ENCODE measurements at places on chromosomes 1 and 21. TPM values are rescaled to one million over a fixed set of nuclear protein-coding genes. Genes with fewer than 3 reads are reported as not detected.

ENSA gene
- 47.4 TPM for total RNA-seq

CLDN8 gene
- not detected for total RNA-seq

NOL9 gene
- 27.8 TPM for total RNA-seq

ARHGEF16 gene
- not detected for total RNA-seq

DNA sequence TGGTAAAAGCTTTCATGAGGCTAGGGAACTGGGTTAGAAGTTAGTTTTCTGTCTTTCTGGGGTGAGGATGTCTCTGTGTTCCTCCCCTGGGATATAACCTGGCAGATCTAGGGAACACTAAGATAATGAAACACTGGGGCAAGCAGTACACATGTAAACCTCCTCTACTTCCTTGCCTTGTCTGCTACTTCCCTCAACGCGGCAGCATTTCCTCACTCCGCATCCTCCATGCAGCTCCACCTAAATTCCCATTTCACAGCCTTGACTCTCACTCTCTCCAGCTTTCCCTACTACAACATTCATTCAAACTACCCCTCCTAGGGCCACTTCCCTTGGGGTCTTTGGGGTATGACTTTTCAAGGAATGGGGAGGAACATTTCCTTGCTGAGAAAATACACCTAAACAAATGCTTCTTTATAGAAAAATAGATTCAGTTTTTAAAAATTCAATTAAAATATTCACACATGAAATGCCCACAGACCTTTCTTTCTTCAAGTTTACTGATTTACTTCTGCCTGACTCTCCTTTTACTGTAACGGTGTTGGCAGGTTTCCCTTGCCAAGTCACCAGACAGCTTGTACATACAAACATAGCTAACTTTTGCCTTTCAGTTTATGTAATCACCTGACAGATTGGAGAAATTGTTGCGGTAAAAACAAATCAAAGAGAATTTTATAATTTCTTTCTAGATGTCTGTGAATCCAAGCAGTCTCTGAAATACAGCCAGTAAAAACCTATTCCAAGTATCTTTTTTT, 90.1 kb downstream of the TNFSF18 start:
- H3K4me1 ChIP-seq, result peaks cover 23% of the 10 kb centered on the region
- no peak overlapping the region for H3K4me3 ChIP-seq
- H3K27ac ChIP-seq, result no peak overlapping the region
- no peaks in the 10 kb centered on the region for H3K27me3 ChIP-seq
- no peaks in the 10 kb centered on the region for H3K36me3 ChIP-seq

- H3K36me3 ChIP-seq, result no peaks in the 10 kb centered on the region
- H3K27me3 ChIP-seq, result no peaks in the 10 kb centered on the region
- no peak for DNase-seq
- no peak overlapping the region for H3K4me3 ChIP-seq
- peak overlapping the region; percentile 98 for H3K27ac ChIP-seq
- H3K4me1 ChIP-seq, result peaks cover 39% of the 10 kb centered on the region
These were observed 34.8 kb downstream of the CLIC6 start for GRCh38 chr21:34703571-34703970.

- DNase-seq, result peak; percentile 79
- H3K4me3 ChIP-seq, result no peak overlapping the region
- no peaks in the 10 kb centered on the region for H3K36me3 ChIP-seq
- H3K27me3 ChIP-seq, result peaks cover 27% of the 10 kb centered on the region
- H3K27ac ChIP-seq, result no peak overlapping the region
These were observed 101.4 kb upstream of the RGS1 start for GRCh38 chr1:192474080-192474683.

DNA sequence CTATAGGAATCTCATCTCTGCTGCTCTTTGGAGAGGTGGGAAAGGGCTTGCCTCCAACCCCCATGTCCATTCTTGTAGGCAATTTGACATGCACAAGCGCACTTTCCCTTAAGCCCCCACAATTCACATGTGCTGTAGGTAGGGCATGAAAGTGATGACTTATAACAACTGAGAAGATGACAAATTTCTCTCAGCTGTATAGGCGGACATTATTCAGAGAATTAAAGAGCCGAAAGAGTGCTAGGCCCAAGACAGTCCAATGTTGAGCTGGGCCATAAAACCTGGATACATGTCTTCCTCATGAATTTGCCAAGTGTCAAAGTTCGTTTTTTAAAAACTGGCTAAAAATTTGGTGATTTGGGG, 106.3 kb upstream of the LYPLAL1 start:
- H3K27ac ChIP-seq, result no peak overlapping the region
- no peaks in the 10 kb centered on the region for H3K27me3 ChIP-seq
- H3K4me3 ChIP-seq, result no peak overlapping the region
- no peak for DNase-seq
- H3K4me1 ChIP-seq, result peaks cover 14% of the 10 kb centered on the region
- no peaks in the 10 kb centered on the region for H3K36me3 ChIP-seq

- H3K4me1 ChIP-seq, result peaks cover 56% of the 10 kb centered on the region
- peak overlapping the region; percentile 45 for H3K4me3 ChIP-seq
- peak; percentile 62 for DNase-seq
- no peaks in the 10 kb centered on the region for H3K36me3 ChIP-seq
These were observed 61.1 kb downstream of the OPTC start for GRCh38 chr1:203555076-203555475.

GRCh38 chr1:234486858-234487840, 8.2 kb upstream of the TARBP1 start:
- peak; percentile 88 for DNase-seq
- no peaks in the 10 kb centered on the region for H3K36me3 ChIP-seq
- no peaks in the 10 kb centered on the region for H3K27me3 ChIP-seq
- H3K4me1 ChIP-seq, result peaks cover 4% of the 10 kb centered on the region

DNA sequence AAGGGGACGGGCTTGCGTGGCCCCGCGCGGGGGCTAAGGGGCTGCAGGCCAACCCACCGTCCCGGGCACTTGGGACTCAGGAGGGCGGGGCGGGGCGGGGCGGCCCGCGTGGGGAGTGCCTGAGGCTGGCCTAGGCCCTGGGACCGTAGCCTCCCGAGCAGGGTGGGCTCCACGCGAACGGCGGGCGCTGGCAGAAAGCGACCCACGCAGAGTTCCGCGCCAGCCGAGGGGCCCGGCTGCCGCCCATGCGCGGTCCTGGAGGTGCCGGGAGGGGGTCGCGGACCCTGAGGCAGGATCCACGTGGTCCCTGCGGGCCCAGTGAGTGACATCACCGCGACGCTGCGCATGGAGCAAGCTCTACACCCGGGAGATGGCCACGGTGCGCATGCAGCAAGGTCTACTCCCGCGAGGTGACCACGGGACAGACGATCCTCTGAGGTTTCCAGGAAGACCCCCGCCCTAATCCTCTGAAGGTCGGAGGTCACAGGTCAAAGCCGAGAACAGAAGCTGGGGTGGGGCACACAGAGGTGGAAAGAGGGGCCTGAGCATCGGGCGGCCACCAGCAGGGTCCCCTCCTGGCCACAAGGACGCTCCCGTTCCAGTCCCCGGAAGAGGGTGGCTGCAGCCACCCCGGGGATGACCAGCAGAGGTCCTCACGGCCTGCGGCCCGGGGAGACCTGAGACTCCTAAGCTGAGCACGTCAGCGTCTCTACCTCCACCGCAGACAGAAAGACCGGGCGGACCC, 13.5 kb upstream of the SLC19A1 start:
- peak overlapping the region; percentile 59 for H3K4me3 ChIP-seq
- H3K36me3 ChIP-seq, result no peaks in the 10 kb centered on the region
- DNase-seq, result peak; percentile 80
- no peaks in the 10 kb centered on the region for H3K27me3 ChIP-seq
- peak overlapping the region; percentile 32 for H3K27ac ChIP-seq

DNA sequence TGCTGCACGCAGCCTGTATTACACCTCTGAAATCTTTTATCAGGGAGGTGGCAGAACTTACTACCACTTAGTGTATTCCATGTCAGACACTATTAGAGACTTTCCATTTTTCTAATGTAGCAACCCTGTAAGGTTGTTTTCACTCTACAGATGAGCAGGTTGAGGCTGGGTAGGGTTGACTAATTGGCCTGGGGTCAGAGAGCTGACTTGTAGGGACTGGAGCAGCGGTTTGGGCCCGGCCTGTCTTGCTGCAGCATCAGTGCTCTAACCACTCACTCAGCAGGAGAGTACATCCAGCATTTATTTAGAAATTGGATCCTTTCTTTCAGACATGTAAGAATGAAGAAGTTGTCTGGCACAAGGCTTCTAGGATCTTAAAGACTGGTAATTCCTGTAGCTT, 25.7 kb upstream of the NBL1 start:
- DNase-seq, result no peak
- H3K36me3 ChIP-seq, result no peaks in the 10 kb centered on the region
- H3K4me1 ChIP-seq, result peaks cover 65% of the 10 kb centered on the region
- no peaks in the 10 kb centered on the region for H3K27me3 ChIP-seq
- H3K4me3 ChIP-seq, result no peak overlapping the region

DNA sequence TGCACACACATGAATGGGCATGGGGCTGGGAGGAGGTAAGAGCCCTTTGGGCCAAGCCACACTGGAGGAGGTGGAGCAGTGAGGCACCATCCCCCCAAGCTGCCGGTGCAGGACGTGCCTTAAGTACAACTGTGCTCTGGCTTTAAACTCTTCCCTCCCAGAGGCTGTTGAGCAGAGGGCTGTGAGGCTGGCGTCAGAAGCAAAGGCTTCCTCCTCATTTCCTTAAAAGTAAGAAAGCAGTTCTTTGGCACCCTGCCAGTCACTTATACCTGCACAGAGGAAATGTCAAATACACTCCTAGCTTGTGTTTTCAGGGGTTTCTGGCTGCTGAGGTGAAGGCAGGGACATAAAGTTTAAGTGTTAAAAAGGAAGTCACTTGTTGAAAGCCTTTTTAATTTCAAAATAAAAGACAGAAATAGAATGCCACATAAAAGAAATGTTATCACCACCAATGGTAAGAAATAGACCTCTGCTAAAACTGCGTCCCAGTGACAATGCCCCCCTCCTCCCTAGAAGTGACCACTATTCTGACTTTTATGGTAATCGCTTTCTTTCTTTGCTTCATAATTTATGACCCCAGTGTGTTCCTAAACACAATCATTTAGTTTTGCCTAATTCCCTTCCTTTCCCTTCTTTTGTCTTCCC, 33.0 kb downstream of the LAMC2 start:
- H3K27me3 ChIP-seq, result no peaks in the 10 kb centered on the region
- no peak overlapping the region for H3K27ac ChIP-seq
- no peak for DNase-seq
- no peaks in the 10 kb centered on the region for H3K4me1 ChIP-seq
- no peak overlapping the region for H3K4me3 ChIP-seq
- no peaks in the 10 kb centered on the region for H3K36me3 ChIP-seq

DNA sequence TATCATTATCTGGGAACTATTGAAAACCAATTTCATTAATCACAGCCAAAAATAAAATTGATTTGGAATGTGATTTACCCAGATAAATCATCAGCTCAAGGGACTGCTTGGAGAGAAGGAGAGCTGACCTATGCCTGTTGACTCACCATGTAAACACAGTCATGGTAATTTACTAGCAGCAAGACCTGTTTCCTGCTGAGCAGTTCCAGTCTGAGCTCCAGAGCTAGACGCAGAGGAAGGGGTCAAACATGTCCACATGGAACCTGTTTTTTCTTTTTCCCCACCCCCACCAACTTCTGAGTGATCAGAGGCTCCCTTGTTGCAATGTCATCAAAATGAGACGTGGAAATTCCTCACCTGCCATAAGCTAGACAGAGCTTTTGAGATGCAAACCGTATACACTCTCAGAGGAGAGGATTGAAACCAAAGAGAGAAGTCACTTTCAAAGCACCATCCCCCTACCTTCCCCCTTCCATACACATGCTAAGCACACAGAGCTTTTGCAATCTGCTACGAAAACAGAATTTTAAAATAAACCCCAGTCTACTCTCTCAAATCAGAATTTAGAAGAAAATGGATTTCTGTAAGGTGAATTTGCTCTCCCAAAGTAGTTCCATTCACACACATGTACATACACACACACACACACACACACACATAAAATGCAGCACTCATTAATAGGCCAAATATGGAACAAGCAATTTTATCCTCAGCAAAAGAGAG, 55.9 kb upstream of the PTGFRN start:
- H3K4me1 ChIP-seq, result peaks cover 57% of the 10 kb centered on the region
- no peaks in the 10 kb centered on the region for H3K27me3 ChIP-seq
- peak overlapping the region; percentile 8 for H3K27ac ChIP-seq
- H3K4me3 ChIP-seq, result no peak overlapping the region
- peak; percentile 86 for DNase-seq

GRCh38 chr21:31948676-31949075, 75.9 kb downstream of the HUNK start:
- DNase-seq, result no peak
- peaks cover 6% of the 10 kb centered on the region for H3K4me1 ChIP-seq
- no peaks in the 10 kb centered on the region for H3K27me3 ChIP-seq
- no peaks in the 10 kb centered on the region for H3K36me3 ChIP-seq
- no peak overlapping the region for H3K27ac ChIP-seq

GRCh38 chr1:6683434-6683833, 18.2 kb downstream of the DNAJC11 start:
- H3K27me3 ChIP-seq, result no peaks in the 10 kb centered on the region
- H3K36me3 ChIP-seq, result peaks cover 23% of the 10 kb centered on the region
- no peak overlapping the region for H3K4me3 ChIP-seq
- H3K4me1 ChIP-seq, result peaks cover 27% of the 10 kb centered on the region
- DNase-seq, result no peak
- H3K27ac ChIP-seq, result no peak overlapping the region

DNA sequence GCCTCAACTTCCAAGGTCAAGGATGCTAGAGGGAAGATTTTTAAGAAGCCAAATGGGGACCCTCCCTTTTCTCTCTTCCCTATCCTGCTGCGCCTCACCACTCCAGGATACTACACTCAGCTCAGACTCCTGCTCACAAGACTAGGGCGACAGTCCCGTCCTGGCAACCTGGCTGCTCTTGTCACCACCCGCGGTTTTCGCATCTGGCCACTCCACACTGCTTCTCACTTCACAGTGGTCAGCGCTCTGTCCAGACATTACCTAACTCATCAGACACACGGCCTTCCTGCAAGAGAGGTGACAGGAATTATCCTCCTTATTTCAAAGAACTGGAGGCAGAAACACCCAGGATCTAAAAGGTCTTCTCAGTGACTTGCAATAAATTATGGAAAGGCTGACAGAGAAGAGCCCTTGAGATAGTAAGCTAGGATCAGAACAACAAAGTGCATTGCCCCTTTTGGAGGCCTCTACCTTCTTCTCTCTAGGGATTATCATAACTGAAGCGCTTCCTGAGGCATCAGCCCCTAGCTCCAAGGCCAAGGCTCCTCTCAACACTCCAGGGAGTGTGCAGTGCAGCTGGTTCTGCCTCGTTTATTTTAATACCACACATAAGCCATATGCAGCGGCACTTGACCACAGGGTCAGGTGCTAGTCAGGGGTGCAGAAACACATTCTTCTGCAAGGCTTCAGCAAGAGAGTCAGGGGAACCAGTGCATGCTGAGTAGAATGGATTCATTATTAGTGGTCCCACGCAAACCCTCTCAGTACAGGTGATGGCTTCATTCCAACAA, 41.9 kb downstream of the ASTN1 start:
- H3K27ac ChIP-seq, result no peak overlapping the region
- no peaks in the 10 kb centered on the region for H3K4me1 ChIP-seq

DNA sequence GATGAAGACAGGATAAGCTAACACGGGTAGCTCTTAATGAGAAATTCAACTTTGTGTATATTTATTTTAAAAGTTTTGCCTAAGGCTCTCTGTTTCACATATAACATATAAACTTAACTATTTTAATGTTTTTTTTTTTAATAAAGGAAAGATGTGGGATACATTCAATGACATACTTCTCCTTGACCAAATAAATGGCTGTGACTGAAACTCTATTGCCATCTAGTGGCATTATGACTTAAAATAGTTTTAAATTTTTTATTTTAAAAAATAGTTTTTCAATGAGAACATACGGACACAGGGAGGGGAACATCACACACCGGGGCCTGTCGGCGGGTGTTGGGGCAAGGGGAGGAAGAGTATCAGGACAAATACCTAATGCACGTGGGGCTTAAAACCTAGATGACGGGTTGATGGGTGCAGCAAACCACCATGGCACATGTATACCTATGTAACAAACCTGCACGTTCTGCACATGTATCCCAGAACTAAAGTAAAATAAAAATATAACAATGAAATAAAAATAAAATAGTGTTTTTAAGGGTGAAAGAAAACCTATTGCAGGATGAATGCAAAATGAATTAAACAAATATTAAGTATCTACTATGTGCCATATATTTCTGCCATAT, 83.4 kb downstream of the LYST start:
- peaks cover 15% of the 10 kb centered on the region for H3K4me1 ChIP-seq
- no peaks in the 10 kb centered on the region for H3K36me3 ChIP-seq
